Activated T-cell treated with anti-CD3 and anti-CD28 coated beads, Interleukin-2, amount 50 U/mL, for 72 hours (primary cell): ENCODE measurements at places on chromosomes 1 and 21.
A peak's percentile ranks its signal among the peaks of the same experiment; 100 is the strongest.

- no peak overlapping the region for H3K4me3 ChIP-seq
- no peak for DNase-seq
- no peak overlapping the region for H3K27ac ChIP-seq
- H3K27me3 ChIP-seq, result no peaks in the 10 kb centered on the region
Measured at GRCh38 chr1:70581661-70582060, 170.6 kb downstream of the CTH start.

DNA sequence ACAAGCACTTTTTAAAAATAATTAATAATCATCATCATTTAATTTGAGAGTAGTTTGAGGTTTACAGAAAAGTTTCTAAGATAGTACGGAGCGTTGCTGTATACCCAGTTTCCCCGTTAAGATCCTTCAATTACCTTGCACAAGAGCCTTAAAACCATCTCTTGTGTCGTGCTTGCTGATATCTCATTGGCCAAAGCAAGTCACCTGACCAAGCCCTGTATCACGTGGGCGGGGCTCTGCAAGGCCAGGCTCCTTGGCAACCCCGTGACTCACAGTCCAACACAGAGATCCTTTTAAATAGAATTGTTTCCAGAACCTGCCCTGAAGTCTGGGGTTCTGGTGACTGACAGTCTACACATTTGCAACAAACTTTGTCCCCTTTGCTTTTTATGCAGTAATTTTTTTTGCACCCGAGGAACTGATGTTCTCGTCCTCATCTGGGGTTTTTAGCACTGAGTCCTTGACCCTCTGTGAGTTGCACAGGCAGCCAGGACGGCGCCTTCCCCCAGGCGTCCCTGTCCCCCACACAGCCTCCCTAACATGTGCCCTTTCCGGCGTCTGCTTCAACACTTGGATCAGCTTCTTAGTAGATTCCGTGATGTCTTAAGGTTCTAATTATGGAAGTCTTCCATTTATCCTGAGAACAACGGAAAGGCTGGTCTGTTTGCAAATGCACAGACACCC, 183.3 kb upstream of the TMEM51 start:
- H3K36me3 ChIP-seq, result no peaks in the 10 kb centered on the region
- DNase-seq, result peak; percentile 50
- no peak overlapping the region for H3K4me3 ChIP-seq
- H3K27me3 ChIP-seq, result peaks cover 4% of the 10 kb centered on the region
- H3K27ac ChIP-seq, result no peak overlapping the region

DNA sequence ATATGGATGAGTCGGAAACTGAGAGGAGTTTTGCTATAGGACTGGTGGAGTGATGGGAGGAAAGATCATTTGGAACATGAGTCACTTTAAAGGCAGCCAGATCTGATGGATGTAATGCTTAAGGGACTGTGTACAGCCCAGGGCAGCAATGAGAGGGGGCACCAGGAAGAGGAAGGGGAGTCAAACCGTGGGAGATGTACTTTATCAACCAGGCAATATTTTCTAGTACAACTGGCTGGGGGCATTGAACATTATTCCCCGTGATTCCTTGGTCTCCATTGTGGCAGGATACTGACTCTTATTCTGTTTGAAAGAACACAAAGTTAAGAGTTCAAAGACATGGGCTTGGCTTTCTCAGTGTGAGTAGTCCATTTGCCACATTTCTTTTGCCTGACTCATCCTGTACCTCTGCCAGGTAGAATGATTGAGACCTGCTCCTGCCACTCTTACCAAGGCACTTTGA, 268.2 kb upstream of the NR5A2 start:
- H3K4me1 ChIP-seq, result no peaks in the 10 kb centered on the region
- no peaks in the 10 kb centered on the region for H3K36me3 ChIP-seq
- no peak overlapping the region for H3K27ac ChIP-seq
- peaks cover 46% of the 10 kb centered on the region for H3K27me3 ChIP-seq
- DNase-seq, result no peak

DNA sequence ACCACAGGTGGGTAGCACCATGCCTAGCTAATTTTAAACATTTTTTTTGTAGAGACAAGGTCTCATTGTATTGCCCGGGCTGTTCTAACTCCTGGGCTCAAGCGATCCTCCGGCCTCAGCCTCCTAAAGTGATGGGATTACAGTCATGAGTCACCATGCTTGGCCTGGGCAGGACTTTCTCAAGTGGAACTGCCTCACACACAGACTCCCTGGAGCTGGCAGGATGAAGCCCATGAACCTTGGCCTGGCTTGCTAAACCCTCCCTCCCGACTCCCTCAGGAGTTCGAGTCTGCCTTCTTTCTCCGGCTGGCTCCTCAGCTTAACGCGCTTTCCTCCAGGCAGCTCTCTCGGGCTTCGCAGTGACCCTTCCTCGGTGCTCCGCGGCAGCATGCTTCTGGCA, 7.7 kb upstream of the ECE1 start:
- H3K27me3 ChIP-seq, result no peaks in the 10 kb centered on the region
- peaks cover 3% of the 10 kb centered on the region for H3K36me3 ChIP-seq
- H3K4me3 ChIP-seq, result no peak overlapping the region
- peak overlapping the region; percentile 95 for H3K27ac ChIP-seq

DNA sequence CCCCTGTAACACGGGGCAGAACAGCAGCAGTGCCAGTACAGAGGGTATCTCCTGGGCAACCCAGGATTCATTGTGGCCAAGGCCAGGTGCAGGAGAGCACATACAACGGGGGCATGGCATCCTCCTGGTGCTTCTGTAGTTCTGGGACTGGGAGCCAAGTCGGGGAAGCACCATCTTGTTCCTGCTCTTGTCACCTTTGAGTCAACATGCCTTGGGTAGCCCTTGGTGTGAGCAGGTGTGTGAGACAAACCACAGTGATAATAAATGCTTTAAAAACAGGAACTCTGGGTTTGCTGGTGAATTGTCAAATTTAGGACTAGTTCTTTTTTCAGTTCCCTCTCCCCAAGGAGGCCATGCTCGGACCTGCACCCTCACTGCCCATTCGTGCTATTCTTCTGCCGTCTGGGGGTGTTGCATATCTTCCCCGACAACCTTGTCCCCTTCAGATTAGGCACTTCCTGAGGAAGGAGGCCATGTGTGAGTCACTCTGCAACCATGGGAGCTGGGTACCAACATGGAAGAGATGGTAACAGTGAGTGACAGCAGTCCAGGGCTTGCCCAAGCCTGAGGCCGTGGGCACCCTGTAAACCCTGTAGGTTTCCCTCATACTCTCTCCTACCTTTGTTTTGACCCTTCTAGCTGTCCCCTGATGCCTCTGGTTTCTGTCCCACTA, 150.2 kb downstream of the GRIK3 start:
- H3K4me1 ChIP-seq, result no peaks in the 10 kb centered on the region
- no peak for DNase-seq
- no peak overlapping the region for H3K4me3 ChIP-seq
- H3K27ac ChIP-seq, result no peak overlapping the region
- H3K36me3 ChIP-seq, result no peaks in the 10 kb centered on the region
- peaks cover 20% of the 10 kb centered on the region for H3K27me3 ChIP-seq

DNA sequence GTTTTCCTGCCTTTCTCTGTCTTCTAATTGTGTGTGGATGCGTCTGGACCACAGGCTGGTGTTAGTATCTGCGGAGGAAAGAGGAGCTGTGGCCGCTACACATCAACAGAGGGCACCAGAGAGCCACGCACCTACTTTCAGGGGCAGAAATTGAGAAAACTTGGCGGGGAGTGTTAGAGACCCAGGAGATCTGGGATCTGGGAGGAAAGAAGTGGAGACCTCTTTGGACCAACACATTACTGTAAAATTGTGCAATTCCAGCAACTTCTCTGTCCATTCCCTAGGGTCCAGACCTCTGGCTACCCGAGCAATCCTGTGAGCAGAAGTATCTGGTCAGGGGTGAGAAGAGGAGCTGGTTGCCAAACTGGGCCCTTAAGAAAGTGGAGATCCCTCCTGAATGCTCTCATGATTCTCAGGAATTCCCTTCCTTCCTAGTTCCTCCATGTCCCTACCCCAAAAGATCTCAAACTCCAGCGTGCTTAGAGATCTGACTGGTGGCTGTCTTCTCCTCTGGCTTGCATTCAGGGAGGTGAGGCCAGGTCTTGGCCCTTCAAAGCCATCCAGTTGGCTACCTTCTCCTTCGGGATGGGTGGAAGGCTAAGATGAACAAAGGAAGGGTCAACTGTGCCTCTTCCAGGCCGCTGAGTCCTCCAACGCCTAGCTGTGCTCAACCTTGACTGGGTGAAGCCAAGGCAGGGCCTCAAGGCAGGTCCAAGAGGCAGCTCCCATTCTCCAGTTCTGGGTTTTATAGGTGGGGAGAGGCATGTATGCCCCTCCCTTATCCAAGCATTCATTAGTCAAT, 1.2 kb upstream of the KIRREL1 start:
- no peak overlapping the region for H3K27ac ChIP-seq
- DNase-seq, result peak; percentile 57
- peaks cover 11% of the 10 kb centered on the region for H3K4me1 ChIP-seq

- H3K4me1 ChIP-seq, result peaks cover 7% of the 10 kb centered on the region
- no peak for DNase-seq
Measured at GRCh38 chr1:48678710-48679505, 97.8 kb downstream of the BEND5 start.

DNA sequence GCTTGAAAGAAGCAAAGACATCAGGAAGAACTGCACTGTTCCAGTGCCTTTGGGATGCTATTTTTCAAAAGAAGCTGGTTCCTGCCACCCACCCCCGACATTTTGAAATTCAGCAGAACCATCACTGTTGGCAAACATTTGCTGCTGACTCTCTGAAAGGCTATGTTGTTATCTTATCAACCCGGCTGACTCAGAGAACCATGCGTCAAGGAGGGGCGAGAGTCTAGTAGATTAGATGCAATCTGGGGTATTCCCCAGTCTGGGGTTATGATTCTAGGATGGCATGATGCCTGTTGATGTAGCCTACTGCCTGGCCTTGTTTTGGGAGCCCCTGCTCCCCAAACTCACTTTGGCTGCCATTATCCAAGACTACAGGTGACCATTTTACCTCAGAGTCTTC, 267.8 kb upstream of the RUNX1 start:
- no peak overlapping the region for H3K27ac ChIP-seq
- H3K36me3 ChIP-seq, result no peaks in the 10 kb centered on the region
- peaks cover 16% of the 10 kb centered on the region for H3K4me1 ChIP-seq
- H3K4me3 ChIP-seq, result no peak overlapping the region

- H3K36me3 ChIP-seq, result no peaks in the 10 kb centered on the region
- peak overlapping the region; percentile 81 for H3K4me3 ChIP-seq
- H3K27ac ChIP-seq, result peak overlapping the region; percentile 56
- no peaks in the 10 kb centered on the region for H3K27me3 ChIP-seq
- peak; percentile 65 for DNase-seq
- peaks cover 56% of the 10 kb centered on the region for H3K4me1 ChIP-seq
Measured at GRCh38 chr1:206930210-206930798, 8.6 kb upstream of the FCMR start.

- H3K4me1 ChIP-seq, result peaks cover 24% of the 10 kb centered on the region
- no peaks in the 10 kb centered on the region for H3K36me3 ChIP-seq
- H3K4me3 ChIP-seq, result no peak overlapping the region
- no peak overlapping the region for H3K27ac ChIP-seq
- H3K27me3 ChIP-seq, result peaks cover 56% of the 10 kb centered on the region
Measured at GRCh38 chr1:47724432-47724999, 272.7 kb downstream of the TRABD2B start.

GRCh38 chr1:57024855-57025254, 59.0 kb upstream of the C8B start:
- no peak overlapping the region for H3K4me3 ChIP-seq
- H3K36me3 ChIP-seq, result no peaks in the 10 kb centered on the region
- H3K27ac ChIP-seq, result no peak overlapping the region
- H3K4me1 ChIP-seq, result no peaks in the 10 kb centered on the region
- no peak for DNase-seq

- no peaks in the 10 kb centered on the region for H3K4me1 ChIP-seq
- peaks cover 31% of the 10 kb centered on the region for H3K27me3 ChIP-seq
- no peak overlapping the region for H3K27ac ChIP-seq
- H3K4me3 ChIP-seq, result no peak overlapping the region
- H3K36me3 ChIP-seq, result no peaks in the 10 kb centered on the region
Measured at GRCh38 chr1:87169263-87169910, 159.3 kb upstream of the LMO4 start.

DNA sequence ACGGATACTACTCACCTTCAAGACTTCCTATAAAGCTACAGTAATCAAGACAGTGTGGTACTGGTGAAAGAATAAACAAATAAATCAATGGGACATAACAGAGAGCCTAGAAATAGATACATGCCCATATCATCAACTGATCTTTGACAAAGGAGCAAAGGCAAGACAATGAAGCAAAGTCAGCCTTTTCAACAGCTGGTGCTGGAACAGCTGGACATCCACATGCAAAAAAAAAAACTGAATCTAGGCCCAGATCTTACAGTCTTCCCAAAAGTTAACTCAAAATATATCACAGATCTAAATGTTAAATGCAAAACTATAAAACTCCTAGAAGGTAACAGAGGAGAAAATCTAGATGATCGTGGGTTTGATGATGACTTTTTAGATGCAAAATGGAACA, 170.3 kb downstream of the MIS18A start:
- no peak overlapping the region for H3K4me3 ChIP-seq
- no peak for DNase-seq
- H3K27me3 ChIP-seq, result peaks cover 3% of the 10 kb centered on the region
- no peak overlapping the region for H3K27ac ChIP-seq

DNA sequence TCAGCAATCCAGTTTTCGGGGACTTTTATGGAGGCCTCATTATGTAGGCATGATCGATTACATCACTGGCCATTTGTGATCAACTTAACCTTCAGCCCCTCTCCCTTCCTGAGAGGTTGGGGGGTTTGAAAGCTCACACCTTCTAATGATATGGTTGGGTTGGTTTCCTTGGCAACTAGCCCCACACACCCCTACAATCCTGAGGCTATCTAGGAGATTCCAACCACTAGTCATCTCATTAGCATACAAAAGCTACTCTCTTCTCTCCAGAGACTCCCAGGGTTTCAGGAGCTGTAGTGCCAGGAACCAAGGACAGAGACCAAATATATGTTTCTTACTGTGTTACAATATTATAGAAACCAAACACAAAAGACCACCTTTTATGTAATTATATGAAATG, 35.2 kb upstream of the ZNF326 start:
- no peaks in the 10 kb centered on the region for H3K27me3 ChIP-seq
- H3K4me3 ChIP-seq, result no peak overlapping the region
- H3K27ac ChIP-seq, result no peak overlapping the region
- no peak for DNase-seq
- H3K4me1 ChIP-seq, result peaks cover 26% of the 10 kb centered on the region
- H3K36me3 ChIP-seq, result peaks cover 3% of the 10 kb centered on the region

DNA sequence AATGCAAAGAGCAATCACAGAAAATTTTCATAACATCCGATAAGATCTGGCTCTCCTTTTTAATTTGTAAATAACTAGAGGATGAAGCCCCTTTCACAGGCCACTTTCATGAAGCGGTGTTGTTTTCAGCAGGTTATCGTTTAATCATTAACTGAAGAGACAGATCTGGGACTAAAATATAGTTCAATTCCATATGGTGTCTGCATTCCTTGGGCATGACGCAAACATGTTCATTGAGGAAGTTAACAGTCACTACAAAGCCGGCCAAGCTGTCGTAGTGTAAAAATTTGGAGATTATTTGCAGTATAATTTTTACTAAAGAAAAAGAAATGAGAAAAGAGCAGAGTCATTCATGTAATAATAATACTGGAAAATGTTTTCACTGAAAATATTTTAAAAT, 565.2 kb upstream of the ADAMTS5 start:
- H3K27ac ChIP-seq, result no peak overlapping the region
- H3K36me3 ChIP-seq, result no peaks in the 10 kb centered on the region
- H3K4me3 ChIP-seq, result no peak overlapping the region
- H3K27me3 ChIP-seq, result no peaks in the 10 kb centered on the region
- no peaks in the 10 kb centered on the region for H3K4me1 ChIP-seq
- no peak for DNase-seq
